ENCODE measurements at places on chromosomes 7 and 10.

DNA sequence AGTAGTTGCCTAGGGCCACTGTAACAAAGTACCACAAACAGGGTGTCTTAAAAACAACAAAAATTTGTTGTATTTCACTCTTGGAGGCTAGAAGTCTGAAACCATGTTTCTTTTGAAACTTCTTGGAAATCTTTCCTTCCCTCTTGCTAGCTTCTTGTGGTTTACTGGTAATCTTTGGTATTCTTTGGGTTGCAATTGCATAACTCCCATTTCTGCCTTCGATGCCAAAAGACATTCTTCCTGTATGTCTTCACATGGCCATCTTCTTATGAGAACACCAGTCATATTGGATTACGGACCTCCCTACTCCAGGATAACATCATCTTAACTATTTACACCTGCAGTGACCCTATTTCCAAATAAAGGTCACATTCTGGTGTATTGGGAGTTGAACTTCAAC, 357.4 kb downstream of the PPP1R3A start:
- no peak for DNase-seq

- no peak for DNase-seq
Measured at GRCh38 chr10:23399701-23400144, 39.2 kb upstream of the OTUD1 start.

GRCh38 chr7:82443036-82443546, 486 bp downstream of the CACNA2D1 start:
- no peak for DNase-seq

DNA sequence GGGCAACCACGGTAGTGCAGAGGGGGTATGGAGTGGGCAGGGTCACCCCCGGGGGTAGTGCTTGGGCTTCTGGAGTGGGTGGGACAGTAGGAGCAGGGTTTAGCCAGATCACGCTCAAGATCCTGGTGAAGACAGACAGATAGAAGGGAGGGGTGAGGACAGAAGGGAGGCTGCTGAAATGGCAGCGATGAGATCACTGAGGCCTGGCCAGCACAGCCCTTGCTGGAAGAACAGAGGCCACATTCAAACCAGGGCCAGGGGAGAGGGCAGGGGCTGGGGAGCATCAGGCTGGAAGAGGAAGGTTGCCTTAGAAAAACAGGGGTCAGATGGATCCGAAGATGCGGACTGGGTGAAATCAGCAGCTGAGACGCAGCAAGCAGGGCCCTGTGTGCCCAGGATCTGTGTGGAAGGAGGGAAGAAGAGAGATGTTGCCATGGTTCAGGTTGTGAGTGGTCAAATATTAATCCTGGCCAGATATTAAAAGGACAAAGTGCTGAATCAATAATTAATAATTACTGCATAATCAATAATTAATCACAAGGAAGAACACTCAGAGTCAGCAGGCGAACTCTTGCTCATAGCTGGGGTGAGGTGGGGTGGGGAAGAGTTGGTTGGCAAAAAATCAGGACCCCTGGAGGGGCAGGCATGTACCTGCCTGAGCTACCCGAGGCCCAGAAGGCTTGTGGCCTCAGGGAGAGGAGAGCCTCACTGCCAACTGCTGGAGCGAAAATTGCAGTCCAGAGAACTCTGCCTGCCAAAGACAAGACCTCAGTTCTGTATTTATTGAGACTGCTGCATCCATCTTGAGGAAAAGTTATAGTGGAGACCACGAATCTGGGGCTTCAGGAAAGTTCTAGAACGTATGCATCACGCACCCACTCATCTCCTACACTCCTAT, 105.7 kb downstream of the GRB10 start:
- no peak for DNase-seq

DNA sequence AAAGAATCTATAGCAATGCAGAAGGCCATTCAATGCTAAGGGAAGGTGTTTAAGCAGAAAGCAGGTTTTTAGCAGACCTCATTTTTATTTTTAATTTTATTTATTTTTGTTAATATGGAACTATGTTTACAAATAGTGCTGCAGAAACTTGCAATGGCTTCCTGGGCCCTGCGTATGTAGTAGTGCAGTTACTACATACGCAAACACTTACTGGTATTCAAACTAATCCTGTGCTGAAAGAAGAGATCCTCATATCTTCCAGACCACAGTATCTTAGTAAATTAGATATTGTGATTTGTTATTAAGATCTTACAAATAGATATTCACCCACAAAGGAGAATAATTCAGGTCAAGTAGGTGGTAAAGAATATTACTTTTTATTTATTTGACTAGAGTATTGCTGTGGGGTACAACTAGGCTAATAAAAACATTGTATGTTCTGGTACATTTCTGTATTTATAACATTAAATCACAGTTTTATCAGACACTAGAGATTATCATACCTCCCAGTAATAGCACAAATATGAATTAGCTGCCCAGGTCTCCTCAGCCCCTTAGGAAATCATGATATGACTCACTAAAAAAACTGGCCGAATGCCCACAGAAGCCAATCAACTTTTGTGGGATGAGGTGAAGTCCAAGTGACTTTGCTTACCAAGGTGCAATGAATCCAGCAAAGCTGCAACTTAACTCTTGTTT, 57.6 kb downstream of the RNLS start:
- DNase-seq: no peak
